ENCODE measurements at places on chromosomes 3 and 15. TPM values are rescaled to one million over a fixed set of nuclear protein-coding genes. Genes with fewer than 3 reads are reported as not detected.

DNA sequence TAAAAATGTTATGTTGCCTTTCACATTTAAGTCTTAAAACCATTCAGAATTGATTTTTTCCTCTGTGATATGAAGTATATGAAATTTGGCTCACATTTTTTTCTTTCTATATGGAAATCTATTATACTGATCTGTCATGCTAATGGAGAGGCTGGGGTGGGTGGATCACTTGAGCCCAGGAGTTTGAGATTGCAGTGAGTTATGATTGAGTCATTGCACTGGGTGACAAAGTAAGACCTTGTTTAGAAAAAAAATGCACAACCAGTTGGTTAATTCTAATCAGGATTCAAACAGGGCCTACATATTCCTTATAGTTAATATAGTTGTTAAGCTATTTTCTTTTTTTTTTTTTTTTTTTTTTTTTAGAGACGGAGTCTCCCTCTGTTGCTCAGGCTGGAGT, 230.5 kb downstream of the MFSD1 start:
- DNase-seq = no peak

- no peak for DNase-seq
Observed at GRCh38 chr3:171377859-171378258, 82.3 kb downstream of the TNIK start.

Gene TNFAIP8L3
- total RNA-seq = 0.47 TPM

Gene HTR3E
- total RNA-seq = not detected

Gene TMA7
- total RNA-seq = 660 TPM

GRCh38 chr3:192129586-192129985, 597.8 kb downstream of the FGF12 start:
- DNase-seq = no peak

- no peak for DNase-seq
Observed at GRCh38 chr15:81297147-81297572, 26.8 kb downstream of the STARD5 start.

DNA sequence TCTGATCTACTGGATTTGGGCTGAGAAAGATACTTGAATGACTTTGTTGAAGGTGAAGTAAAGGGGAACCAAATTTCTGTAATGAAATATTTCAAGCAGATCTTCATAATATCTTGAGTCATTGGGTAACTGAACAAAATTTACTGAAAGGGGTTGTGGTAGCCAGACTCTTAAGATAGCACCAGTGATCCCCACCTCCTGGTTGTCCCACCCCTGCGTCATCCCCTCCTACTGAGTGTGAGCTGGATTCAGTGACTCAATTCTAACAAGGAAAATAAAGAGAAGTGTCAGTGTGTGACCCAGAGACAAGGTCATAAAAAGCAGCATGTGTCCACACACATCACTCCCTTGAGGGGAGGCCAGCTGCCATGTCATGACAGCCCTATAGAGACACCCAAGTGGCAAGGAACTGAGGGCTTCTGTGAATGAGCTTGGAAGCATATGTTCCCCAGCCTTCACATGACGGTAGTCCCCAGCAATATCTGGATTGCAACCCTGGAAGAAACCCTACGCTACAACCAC, 107.1 kb downstream of the MECOM start:
- no peak for DNase-seq

GRCh38 chr3:146715170-146715569, 110.0 kb upstream of the PLSCR5 start:
- no peak for DNase-seq
